ENCODE measurements at places on chromosomes 7 and 10.

GRCh38 chr10:132974886-132975830 is 32.8 kb upstream of the CFAP46 start:
- DNase-seq = no peak

- DNase-seq = no peak
Measured at GRCh38 chr7:66377714-66378113, 172.6 kb downstream of the TPST1 start.

GRCh38 chr7:139915864-139916716 is 87.0 kb downstream of the TBXAS1 start:
- DNase-seq = no peak

DNA sequence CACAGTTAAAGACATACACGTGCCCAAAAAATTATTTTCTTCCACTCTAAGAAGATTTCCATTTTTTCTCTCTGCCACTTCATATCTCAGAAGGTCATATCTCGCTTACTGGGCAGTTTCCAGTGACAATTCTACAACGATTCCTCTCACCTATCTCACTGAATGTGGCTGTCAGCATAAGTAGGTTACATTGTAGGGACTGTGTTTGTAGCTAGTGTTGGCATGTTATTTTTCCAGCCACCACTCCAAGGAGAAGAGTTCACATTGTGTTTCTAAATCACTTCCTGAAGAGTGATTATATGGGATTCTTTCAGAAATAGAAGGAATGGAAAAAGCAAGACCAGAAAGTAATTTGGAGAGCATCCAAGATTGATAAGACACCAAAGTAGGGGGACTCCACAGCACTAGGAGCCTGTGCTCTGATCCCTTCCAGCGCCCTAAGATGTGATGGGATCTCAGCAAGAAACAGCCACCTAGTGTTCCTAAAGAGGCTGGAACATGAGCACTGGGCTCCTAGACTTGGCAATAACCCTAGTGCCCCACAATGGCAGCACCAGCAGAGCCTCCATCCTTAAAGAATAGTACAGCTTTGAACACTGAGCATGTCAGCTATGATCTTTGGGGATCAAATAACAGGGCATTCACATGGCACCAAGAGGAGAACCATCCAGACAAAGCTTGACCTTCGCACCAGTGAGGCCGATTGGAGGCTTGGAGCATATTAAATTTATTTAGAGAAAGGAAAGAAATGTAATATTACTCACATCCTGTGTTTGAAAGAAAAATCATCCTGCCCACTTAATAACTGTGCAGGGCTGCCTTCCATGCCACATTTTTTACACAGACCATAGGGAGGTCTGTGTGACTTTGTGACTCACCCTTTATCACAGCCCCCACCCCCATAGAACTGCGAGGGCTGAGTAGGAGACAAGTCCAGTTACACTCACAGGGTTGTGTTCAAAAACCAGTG is 51.8 kb downstream of the CAV1 start:
- no peak for DNase-seq

DNA sequence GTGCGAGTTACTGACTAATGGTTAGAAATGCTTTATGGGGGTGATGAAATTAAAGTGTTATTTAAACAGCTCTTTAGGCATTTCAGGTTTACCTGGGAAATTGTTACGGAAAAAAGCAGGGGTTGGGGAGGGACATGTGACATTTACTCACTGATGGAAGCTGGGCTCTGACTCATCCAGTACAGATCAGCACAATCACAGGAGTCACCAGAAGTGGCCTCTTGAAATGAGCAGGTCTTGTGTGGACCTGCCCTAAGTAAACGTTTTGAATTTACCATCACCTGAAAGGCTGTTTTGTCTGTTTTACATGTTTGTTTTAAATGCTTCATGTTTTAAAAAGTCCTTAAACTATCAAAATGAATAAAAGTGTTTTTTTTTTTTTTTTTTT is 2.3 kb downstream of the GLRX3 start:
- DNase-seq = no peak

DNA sequence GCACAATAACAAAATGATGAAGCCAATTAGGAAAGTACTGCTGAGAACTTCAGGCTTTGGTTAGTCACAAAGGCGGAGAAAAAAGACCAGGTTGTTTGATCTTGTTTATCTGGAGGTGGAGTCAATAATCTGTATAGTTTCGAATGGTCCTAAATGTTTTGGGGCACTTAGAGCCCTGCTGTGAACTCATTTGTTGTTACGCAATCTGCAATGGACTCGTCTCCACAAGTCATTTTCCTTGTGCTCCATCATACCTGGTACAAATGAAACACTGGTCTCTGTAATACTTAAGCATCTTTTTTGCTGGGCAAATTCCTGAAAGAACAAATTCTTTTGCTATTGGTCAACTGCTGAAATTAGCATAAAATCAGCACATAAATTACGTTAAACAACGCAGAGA is 430.5 kb downstream of the GATA3 start:
- DNase-seq = no peak

- no peak for DNase-seq
Measured at GRCh38 chr10:53357587-53357986, 585.0 kb upstream of the MBL2 start.

GRCh38 chr7:133959505-133959904 is 167.6 kb upstream of the LRGUK start:
- no peak for DNase-seq

DNA sequence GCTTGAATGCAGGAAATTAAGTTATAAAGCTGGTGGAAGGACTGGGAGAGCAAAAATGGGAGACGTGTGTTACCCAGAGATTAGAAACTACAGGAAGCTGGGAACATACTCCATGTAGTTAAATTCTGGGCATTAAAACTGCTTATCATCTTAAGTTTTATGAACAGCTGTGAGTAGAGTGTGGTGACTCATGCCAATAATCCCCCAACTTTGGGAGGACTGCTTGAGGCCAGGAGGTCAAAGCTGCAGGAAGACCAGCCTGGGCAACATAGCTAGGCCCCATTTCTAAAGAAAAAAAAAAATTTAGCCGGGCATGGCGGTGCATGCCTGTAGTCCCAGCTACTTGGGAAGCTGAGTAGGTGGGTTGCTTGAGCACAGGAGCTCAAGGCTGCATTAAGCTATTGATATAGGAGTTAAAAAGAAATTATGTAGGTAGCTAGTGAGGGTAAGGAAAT is 56.2 kb upstream of the SEPHS1 start:
- no peak for DNase-seq

GRCh38 chr7:81845744-81846241 is 75.9 kb upstream of the HGF start:
- no peak for DNase-seq

DNA sequence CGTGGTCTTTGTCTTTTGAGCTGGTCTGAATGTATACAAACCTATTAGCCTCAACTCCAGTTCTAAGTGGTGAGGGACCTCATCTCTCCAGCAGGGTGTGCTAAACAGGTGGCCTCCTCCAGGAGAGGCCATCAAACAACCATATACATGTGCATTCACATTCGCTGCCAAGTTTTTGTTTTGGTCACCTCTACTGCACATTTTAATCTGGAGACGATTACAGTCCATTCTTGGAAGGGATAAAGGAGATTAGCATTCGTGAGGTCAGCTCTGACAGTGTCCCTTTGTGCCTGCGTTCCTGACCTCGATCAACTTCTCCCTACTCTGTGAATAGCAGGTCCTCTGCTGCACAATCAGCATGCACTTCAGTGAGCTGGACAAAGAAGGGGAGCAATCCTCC is 60.8 kb downstream of the RHOBTB1 start:
- DNase-seq = no peak

Data from mesothelial cell of epicardium (in vitro differentiated cells).